K562 (cell line): ENCODE measurements at places on chromosomes 1 and 21. TPM values are rescaled to one million over a fixed set of nuclear protein-coding genes. Genes with fewer than 3 reads are reported as not detected.

The FCRL2 gene
- not detected in 2 replicates for polyA plus RNA-seq

The CAPN9 gene
- polyA plus RNA-seq = not detected in 2 replicates

The WNT2B gene
- polyA plus RNA-seq = 0.05 TPM in 1 of 2 replicates, not detected in the other

The GBP6 gene
- not detected in 2 replicates for polyA plus RNA-seq

The ATP1A4 gene
- polyA plus RNA-seq = not detected in 2 replicates

- no peak for DNase-seq
Measured at GRCh38 chr1:230158415-230159291, 91.6 kb downstream of the GALNT2 start.

GRCh38 chr1:29383746-29384371 lies 147.5 kb downstream of the PTPRU start:
- no peak for DNase-seq

DNA sequence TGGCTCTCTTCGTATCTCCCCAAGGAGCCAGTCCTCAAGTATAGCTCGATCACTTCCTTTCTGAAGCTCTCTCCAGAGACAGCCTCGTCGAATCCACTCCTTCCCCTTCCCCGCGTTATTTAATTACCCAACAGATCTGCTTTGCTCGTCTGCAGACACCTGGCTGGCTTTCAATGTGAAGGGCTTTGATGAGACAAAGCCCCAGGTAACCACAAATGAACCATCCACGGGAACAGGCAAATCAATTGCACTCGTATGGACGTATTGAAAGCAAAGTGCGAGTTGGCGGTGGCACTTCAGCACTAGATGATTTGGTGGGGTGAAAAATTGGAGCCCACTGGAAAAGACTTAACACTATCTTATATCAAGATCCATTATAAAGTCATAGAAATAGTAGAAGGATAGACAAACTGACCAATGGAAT lies 364 bp upstream of the BCAR3 start:
- no peak for DNase-seq

DNA sequence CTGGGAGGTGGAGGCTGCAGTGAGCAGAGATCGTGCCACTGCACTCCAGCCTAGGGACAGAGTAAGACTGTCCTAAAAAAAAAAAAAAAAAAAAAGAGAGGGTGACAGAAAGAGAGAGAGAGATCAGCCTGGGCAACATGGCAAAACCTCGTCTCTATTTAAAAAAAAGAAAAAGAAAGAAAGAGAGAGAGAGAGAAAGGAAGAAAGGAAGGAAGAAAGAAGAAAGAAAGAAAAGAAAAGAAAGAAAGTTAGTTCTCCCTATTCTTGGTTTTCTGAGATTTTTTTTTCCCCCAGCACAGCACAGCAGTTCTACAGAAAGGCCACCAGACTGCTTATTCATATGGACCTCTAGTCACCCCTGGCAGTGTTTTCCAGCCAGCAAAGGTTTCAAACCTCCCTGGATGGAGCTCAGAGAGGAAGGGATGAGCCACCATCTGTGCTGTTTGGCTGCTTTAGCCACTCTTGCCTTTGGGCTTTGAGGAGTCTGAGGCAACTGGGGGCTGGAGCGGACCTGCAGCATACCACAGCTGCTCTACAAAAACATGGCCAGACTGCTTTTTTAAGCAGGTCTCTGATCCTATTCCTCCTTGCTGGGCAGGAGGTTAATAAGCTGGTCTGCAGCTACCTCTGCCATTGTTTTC lies 10.6 kb downstream of the S100A6 start:
- DNase-seq = peak; percentile 14

DNA sequence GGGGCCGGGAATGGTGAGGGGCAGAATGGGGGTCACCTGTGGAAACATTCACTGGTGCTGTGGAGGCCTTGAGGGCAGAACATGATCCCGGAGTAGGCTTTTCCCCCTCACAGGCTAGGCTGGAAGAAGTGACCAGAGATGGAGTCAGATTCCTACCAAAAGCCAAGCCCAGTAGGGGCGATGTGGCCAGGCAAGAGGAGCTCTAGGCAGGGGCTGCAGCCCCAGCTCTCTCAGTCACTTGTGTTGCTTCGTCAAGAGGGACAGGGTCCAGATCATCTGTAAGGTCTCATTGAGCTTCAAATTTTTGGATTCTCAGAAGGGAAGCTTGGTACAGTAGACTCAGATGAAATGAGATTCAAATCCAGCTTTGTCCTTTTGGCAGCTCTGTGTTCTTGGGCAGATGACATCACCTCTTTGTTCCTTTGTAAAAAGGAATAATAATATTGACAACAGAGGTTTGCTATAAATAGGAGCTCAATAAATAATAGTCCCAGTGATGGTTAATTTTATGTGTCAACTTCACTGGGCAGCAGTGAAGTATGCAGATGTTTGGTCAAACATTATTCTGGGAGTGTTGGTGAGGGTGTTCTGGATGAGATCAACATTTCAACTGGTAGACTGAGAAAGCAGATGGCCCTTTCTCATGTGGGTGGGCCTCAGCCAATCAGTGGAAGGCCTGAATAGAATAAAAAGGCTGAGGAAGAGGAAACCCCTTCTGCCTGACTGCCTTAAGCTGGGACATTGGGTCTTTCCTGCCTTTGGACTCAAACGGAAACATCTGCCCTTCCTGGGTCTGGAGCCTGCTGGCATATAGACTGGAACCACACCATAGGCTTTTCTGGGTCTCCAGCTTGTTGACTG lies 324.7 kb upstream of the USP24 start:
- DNase-seq = no peak

- DNase-seq = peak; percentile 77
Measured at GRCh38 chr1:46333300-46334029, 7.1 kb upstream of the NSUN4 start.

- no peak for DNase-seq
Measured at GRCh38 chr21:46060596-46061061, 37.3 kb upstream of the COL6A2 start.

DNA sequence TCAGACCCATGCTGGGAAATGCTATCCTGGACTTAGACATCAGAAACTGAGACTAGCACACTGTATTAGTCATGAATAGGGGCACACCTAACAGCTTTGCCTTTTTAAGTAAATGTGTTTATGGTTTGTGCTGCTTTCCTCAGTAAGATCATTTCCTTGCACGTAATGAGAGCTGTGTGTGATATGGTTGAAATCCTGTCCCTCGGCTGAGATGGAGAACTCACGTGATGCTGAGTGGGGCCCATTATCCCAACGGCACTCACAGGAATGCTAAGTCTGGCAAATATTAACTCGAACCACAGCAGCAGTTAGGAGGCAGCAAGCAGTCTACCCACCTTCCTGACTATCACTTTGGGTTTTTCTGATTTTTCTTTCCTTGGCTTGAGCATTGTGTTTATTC lies 38.2 kb downstream of the BCL9 start:
- DNase-seq = no peak

DNA sequence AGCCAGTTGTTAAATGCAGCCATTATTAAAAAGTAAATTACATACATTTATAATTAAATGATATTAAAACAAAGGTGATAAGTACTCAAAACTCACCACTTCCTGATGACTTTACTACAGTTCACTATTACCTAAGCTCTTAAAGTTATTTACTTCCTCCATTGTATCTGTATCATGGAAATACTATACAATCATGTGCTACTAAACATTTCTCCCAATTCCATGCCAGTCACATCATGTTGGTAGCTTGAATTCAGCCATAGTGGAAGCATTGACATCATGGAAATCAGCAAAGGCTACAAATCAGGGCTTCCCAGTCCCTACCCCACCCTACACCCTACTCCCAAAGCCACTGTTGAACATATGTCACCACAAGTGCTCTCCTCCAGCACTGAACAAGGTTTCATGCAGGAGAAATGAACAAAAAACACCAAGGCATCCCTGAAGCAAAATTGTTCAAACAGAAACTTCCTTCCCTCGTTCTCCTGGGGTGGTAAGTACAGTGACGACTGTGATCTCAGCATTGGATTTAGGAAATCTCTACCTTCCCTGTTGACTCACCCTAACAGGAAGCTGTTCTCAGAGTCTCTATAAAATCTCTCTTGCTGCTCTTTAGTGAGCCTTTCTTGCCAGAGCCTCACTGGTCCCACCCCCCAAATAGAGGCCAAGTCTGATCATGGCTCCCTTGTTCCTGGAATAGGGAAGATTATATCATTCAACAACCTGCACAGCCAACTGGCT lies 12.7 kb downstream of the VSIG8 start:
- no peak for DNase-seq

GRCh38 chr1:27306892-27307761 lies 14.8 kb upstream of the TMEM222 start:
- peak; percentile 60 for DNase-seq

GRCh38 chr21:26877018-26877417 lies 31.8 kb upstream of the ADAMTS1 start:
- DNase-seq = no peak

DNA sequence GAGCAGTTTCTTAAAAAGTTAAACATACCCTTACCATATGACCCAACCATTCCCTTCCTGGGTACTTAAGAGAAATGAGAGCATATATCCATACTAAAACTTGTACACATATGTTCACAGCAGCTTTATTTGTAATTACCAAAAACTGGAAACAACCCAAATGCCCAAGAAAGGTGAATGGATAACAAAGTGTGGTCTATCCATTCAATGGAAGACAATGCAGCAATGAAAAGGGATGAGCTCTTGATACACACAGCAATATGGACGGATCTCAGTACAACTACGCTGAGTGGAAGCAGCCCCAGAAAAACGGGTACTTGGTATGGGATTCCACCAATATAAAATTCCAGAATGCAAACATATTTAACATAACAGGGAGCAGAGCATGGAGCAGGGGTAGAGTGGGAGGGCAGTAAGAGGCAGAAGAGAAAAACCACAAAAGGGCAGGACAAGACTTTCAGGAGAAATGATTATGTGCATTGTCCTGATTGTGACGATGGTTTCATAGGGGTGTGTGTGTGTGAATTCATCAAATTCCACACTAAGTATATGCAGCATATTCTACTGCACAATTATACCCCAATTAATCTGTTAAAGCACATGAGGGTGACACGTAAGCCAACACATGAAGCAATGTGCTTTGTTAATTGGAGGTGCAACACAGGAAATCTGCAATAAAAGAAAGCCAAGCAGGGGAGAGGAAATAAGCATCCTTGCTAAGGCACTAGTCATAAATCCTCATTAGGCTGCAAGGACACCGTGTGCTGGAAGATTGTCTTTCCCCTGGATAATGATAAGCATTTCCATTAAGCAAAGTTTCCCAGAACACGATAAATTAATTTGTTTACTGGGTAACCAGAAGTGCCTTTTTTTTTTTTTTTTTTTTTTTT lies 113.1 kb upstream of the KRTAP19-8 start:
- no peak for DNase-seq

DNA sequence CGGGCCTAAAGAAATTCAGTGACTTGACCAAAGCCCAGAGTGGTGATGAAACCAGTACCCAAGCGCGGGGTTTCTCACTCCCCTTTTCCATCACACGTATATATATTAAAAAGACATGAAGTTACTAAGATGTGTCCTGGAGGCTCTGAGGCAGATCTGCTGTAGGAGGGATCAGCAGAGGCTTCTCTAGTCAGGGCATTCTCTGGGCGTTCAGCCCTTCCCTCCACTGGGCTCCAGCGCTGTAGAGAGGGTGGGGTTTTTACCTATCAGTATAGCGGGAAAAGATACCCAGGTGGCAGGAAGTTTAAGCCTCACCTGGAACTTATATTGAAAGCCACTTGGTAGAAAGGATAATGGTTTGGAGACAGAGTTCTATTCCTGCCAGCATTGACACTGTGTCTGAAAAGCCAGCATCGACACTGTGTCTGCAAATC lies 862 bp upstream of the PLEKHO1 start:
- no peak for DNase-seq

- no peak for DNase-seq
Measured at GRCh38 chr1:185157599-185158412, 839 bp downstream of the SWT1 start.

- DNase-seq = no peak
Measured at GRCh38 chr1:70915258-70916033, 132.2 kb downstream of the PTGER3 start.

- DNase-seq = peak; percentile 86
Measured at GRCh38 chr1:1080122-1080757, 6.1 kb upstream of the RNF223 start.

DNA sequence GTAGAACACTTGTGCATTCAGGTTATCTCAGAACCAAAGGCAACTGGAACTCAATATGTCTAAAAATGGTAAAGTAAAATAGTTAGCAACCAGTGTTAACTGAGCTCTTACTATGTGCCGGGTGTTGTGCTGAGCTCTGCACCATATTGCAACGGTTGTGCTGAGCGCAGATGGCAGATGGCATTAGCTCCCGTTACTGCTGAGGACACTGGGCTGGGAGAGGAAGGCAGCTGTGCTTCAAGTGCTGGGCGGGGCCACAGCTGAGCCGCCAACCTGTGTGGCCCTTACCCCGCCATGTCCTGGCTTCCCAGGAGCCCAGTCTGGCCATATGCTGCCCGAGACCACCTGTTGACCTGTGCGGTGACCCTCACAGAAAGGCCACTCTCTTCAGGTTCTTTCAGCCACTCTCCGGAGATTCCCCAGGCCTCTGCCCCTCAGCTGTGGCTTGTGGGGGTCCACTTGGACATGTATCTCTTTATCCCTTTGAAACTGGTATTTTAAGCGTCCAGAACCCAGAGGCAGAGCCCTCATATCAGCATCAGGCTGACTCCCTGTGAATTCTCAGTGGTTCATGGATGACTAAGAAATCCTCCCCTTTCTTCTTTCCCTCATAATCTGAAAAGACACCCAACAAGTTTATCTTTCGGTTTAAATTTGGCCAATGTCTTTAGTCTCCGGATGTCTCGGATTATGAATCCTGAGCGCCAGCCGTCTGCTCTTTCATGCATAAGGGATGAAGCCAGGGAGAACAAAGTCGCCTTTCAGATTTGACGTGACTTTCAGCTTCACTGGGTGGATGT lies 26.4 kb downstream of the LDLRAP1 start:
- DNase-seq = no peak

DNA sequence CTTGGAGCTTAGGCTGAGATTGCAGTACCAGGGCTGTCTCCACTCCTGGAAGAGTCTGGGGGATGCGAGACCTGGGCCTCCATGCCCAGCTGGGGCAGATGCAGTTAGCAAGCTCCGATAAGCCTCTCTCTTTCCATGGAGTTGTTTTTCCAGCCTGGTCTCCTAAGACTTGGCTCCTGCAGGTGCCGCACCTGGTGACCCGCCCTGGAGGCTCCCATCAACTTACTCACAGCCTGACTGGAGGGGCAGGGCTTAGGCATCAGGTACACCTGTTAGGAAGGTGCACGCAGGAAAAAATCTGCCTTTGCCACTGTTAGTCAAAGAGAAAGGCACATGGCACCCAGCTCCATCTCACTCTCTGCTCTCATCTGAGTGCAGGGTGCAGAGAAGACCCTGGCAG lies 198.1 kb upstream of the TMEM51 start:
- no peak for DNase-seq
